Activated naive CD4-positive, alpha-beta T cell treated with anti-CD3 and anti-CD28 coated beads, Interleukin-2, amount 10 ng/mL, durations not matched to agents 7 days and 5 days (primary cell): ENCODE measurements at places on chromosomes 16 and 17.

DNA sequence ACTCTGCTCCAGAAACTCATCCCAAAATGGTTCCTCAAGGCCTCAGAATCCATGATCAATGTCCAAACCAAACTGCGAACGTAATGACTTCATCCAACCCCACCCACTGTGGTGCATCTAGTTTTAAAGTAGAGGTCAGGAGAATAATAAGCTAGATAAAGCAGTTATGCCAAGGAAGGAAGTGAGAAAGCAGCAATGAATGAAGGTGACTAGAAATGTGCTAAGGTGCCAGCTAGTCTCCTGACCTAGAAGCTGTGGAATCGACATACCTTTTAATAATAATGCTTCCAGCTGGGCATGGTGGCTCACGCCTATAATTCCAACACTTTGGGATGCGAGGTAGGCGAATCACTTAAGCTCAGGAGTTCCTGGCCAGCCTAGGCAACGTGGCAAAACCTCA, 99.2 kb downstream of the SMG6 start:
- no peak for DNase-seq
- peaks cover 45% of the 10 kb centered on the region for H3K4me1 ChIP-seq
- H3K27ac ChIP-seq = no peak overlapping the region
- peaks cover 39% of the 10 kb centered on the region for H3K36me3 ChIP-seq
- no peaks in the 10 kb centered on the region for H3K27me3 ChIP-seq
- no peak overlapping the region for H3K4me3 ChIP-seq

- peaks cover 60% of the 10 kb centered on the region for H3K27me3 ChIP-seq
- no peak for DNase-seq
- no peak overlapping the region for H3K27ac ChIP-seq
- no peaks in the 10 kb centered on the region for H3K4me1 ChIP-seq
- H3K36me3 ChIP-seq = no peaks in the 10 kb centered on the region
Observed at GRCh38 chr16:11398851-11399250, 53.6 kb downstream of the RMI2 start.

GRCh38 chr16:64380751-64381150, 741.1 kb downstream of the CDH11 start:
- H3K4me1 ChIP-seq = no peaks in the 10 kb centered on the region
- no peaks in the 10 kb centered on the region for H3K27me3 ChIP-seq
- H3K27ac ChIP-seq = no peak overlapping the region
- no peaks in the 10 kb centered on the region for H3K36me3 ChIP-seq
- DNase-seq = no peak

- H3K27me3 ChIP-seq = no peaks in the 10 kb centered on the region
- H3K4me3 ChIP-seq = no peak overlapping the region
- H3K36me3 ChIP-seq = peaks cover 65% of the 10 kb centered on the region
- no peak for DNase-seq
Observed at GRCh38 chr16:89232107-89232506, 14.6 kb downstream of the ZNF778 start.

DNA sequence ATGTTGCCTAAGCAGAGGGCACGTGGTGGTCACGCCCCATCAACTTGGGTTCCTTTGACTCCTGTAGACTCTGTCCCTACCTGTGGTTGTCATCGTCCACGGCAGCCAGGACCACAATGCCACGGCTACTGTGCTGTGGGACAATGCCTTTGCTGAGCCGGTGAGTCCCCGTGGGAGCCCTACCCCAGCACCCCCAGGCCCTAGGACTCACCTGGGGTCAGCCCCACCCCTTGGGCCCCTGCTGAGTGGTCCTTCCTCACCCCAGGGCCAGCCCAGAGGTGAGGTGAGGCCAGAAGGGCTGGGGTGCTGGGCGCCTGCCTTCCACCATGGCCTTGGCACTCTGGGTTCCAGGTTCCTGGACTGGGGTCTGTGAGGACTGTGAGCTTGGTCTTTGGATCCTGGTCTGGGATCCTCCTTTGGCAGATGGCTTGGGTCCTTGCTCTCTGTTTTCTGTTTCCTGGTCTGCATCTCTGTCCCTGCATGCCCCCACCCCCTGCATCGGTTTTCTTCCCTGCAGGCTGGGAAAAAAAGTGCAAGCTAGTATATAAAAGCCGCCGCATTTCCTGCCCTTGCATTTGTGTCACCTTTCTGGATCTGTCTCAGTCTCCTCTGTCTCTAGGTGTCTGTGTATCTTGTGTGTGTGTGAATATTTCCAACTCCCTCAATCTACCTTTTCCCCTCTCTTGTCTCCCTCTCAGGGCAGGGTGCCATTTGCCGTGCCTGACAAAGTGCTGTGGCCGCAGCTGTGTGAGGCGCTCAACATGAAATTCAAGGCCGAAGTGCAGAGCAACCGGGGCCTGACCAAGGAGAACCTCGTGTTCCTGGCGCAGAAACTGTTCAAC, 17.5 kb downstream of the STAT5A start:
- no peak overlapping the region for H3K4me3 ChIP-seq
- H3K4me1 ChIP-seq = peaks cover 36% of the 10 kb centered on the region
- H3K27me3 ChIP-seq = no peaks in the 10 kb centered on the region
- peaks cover 77% of the 10 kb centered on the region for H3K36me3 ChIP-seq

GRCh38 chr17:61789872-61790271, 73.5 kb downstream of the BRIP1 start:
- no peak for DNase-seq
- H3K27ac ChIP-seq = no peak overlapping the region
- H3K4me1 ChIP-seq = no peaks in the 10 kb centered on the region
- H3K27me3 ChIP-seq = no peaks in the 10 kb centered on the region

DNA sequence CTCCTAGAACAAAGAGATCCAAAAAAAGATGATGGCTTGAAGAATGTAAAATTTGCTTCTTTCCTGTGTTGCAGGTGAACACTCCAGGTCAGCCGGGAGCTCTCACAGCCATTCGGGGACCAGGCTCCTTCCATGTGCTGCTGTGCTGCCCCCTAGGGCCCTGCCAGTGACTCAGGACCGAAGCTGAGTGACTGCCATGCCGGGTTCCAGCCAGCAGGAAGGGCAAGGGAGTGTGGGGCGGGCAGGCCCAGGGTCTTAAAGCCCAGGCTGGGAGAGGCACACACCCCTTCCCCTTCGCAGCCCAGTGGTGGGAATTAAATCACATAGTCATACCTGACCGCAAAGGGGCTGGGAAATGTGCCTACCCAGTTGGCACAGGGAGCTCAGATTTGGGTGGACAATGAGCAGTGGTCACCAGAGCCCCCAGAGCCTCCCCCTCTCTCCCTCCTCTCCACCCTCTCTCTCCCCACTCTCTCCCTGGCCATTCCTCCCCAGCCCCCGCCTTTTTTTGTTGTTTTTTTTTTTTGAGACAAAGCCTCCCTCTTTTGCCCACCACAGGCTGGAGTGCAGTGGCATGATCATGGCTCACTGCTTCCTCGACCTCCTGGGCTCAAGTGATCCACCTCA, 11.5 kb downstream of the EPOP start:
- no peak overlapping the region for H3K27ac ChIP-seq
- H3K4me1 ChIP-seq = peaks cover 2% of the 10 kb centered on the region
- no peak overlapping the region for H3K4me3 ChIP-seq
- peaks cover 70% of the 10 kb centered on the region for H3K27me3 ChIP-seq
- peak; percentile 68 for DNase-seq
- H3K36me3 ChIP-seq = no peaks in the 10 kb centered on the region

GRCh38 chr17:48051283-48051682, 3.1 kb downstream of the NFE2L1 start:
- peaks cover 6% of the 10 kb centered on the region for H3K27me3 ChIP-seq
- H3K4me3 ChIP-seq = no peak overlapping the region
- peaks cover 43% of the 10 kb centered on the region for H3K36me3 ChIP-seq

GRCh38 chr17:17576772-17577234, 14.7 kb downstream of the PEMT start:
- H3K27ac ChIP-seq = no peak overlapping the region
- H3K4me1 ChIP-seq = no peaks in the 10 kb centered on the region
- no peaks in the 10 kb centered on the region for H3K27me3 ChIP-seq
- H3K4me3 ChIP-seq = no peak overlapping the region

DNA sequence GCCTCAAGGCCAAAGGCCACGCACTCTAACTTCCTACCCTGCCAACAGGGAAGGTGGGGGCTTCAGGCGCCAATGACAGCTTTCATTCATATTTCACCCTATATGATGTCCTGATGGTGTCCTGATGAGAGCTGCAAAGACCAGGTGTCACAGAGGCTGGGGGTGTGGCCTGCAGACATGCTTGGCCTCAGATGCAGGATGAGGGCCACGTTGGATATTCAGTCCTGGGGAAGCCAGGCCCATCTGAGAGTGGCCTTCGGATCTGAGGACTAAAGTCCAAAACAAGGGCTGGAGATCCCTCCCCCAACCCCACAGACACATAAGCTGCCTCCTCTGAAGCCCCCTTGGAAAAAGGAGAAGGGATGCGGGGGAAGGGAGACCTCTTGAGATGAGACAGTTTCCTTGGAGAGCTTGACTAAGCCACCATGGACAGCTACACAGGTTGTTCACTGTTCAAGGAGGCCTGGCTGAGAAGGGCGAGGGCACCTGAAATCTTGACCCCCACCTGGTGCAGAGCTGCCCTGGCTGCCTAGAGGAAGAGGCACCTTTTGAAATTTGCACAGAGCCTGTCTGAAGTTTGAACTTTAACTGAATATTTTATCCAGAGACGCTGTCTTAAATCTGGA, 24.3 kb upstream of the GSG1L start:
- no peak overlapping the region for H3K27ac ChIP-seq
- H3K27me3 ChIP-seq = no peaks in the 10 kb centered on the region
- DNase-seq = no peak
- no peaks in the 10 kb centered on the region for H3K36me3 ChIP-seq

DNA sequence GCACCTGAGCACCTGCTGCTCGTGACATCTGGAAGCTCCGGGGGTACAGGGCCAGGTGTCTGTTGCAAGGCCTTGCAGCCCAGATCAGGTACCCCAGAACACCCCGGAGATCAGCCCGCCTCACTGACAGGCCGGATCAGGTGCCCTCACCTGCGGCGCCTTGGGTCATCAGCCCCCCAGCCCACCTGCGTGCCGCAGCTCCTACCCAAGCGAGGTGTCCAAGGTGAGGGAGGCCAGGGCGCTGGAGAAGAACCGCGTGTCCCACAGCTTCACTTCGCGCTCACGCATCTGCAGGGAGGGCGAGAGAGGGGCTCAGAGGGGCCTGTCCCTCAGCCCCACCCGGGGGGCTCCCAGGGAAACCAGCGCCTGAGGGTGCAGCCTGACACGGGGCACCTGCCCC, 16.1 kb downstream of the VASN start:
- no peak overlapping the region for H3K27ac ChIP-seq
- H3K4me3 ChIP-seq = no peak overlapping the region
- H3K36me3 ChIP-seq = peaks cover 32% of the 10 kb centered on the region
- H3K4me1 ChIP-seq = no peaks in the 10 kb centered on the region
- H3K27me3 ChIP-seq = no peaks in the 10 kb centered on the region

GRCh38 chr17:15078570-15078969, 186.6 kb downstream of the PMP22 start:
- H3K27me3 ChIP-seq = no peaks in the 10 kb centered on the region
- no peak overlapping the region for H3K27ac ChIP-seq
- no peak for DNase-seq
- no peak overlapping the region for H3K4me3 ChIP-seq
- H3K36me3 ChIP-seq = no peaks in the 10 kb centered on the region
- no peaks in the 10 kb centered on the region for H3K4me1 ChIP-seq

GRCh38 chr16:30893417-30893743, 497 bp downstream of the BCL7C start:
- H3K4me3 ChIP-seq = peak overlapping the region; percentile 87
- peak; percentile 61 for DNase-seq
- peaks cover 56% of the 10 kb centered on the region for H3K4me1 ChIP-seq
- peaks cover 22% of the 10 kb centered on the region for H3K36me3 ChIP-seq
- H3K27me3 ChIP-seq = no peaks in the 10 kb centered on the region
- H3K27ac ChIP-seq = peak overlapping the region; percentile 66

- H3K27ac ChIP-seq = peak overlapping the region; percentile 73
- H3K4me3 ChIP-seq = peak overlapping the region; percentile 54
- H3K4me1 ChIP-seq = peaks cover 27% of the 10 kb centered on the region
- peaks cover 20% of the 10 kb centered on the region for H3K36me3 ChIP-seq
- peak; percentile 81 for DNase-seq
Observed at GRCh38 chr16:30941600-30942425, 7.1 kb upstream of the ORAI3 start.

DNA sequence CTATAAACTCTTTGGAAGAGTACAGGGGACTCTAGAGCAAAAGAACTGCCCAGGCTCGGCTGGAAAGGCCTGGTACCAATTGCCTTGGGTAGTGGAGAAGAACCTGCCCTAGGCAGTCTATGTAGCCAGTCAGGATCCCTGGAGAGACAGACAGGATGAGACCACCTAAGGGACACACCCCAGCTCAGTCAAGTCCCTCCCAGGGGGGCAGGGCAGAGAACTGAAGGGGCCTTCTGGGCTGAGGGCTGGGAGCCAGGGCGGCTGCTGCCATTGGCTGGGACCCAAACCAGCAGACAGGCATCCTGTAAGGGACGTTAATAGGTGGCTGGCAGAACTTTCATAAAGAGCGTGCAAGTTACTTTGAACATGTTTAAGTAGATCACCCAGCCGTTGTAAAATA, 12.8 kb upstream of the SLC38A8 start:
- H3K27ac ChIP-seq = no peak overlapping the region
- peaks cover 49% of the 10 kb centered on the region for H3K36me3 ChIP-seq
- peak; percentile 15 for DNase-seq
- no peak overlapping the region for H3K4me3 ChIP-seq
- no peaks in the 10 kb centered on the region for H3K4me1 ChIP-seq
- H3K27me3 ChIP-seq = no peaks in the 10 kb centered on the region

DNA sequence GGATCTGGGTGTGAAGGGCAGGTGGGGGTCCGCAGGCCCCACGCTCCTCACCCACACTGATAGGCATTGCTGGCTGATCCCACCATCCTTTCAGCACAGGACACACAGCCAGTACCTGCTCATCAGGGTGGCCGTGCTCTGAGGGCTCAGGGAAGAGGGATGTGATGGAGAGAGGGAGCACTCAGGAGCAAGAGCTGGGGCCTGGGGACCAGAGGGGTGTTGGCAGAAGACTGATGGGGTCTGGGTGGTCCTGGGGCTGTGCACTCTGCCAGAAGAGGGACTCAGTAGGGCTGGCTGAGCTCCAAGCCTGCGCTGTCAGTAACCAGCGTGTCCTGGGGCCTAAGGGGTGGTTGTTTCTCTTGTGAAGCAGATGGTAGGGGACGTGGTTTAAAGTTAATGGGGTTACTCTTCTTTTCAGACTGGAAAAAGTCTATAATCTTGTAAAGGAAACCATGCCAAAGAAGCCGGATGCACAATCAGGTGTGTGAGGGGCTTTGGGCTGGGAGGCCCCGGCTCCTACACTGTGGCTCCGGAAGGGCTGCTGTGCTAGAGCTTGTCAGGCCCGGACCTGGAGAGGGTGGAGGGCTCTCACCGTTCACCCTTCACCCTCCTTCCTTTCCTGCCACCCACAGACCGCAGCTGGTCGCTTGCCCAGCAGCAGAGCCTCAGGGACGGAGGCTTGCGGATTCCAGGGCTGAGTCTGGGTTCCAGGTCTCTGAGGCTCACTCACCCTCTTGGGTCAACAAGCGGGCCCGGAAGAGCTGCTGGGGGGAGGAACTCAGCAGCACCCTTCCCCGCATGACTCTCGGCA, 27.8 kb downstream of the POLR3E start:
- no peaks in the 10 kb centered on the region for H3K27me3 ChIP-seq
- H3K27ac ChIP-seq = peak overlapping the region; percentile 70
- H3K4me3 ChIP-seq = no peak overlapping the region
- H3K4me1 ChIP-seq = peaks cover 4% of the 10 kb centered on the region
- no peak for DNase-seq
- H3K36me3 ChIP-seq = peaks cover 36% of the 10 kb centered on the region

GRCh38 chr17:34423978-34424813, 61.2 kb upstream of the CCL1 start:
- no peak for DNase-seq
- H3K4me1 ChIP-seq = peaks cover 6% of the 10 kb centered on the region
- H3K4me3 ChIP-seq = no peak overlapping the region
- H3K27ac ChIP-seq = no peak overlapping the region
- no peaks in the 10 kb centered on the region for H3K36me3 ChIP-seq
- H3K27me3 ChIP-seq = peaks cover 63% of the 10 kb centered on the region
